ENCODE measurements at places on chromosomes 6 and 20. TPM values are rescaled to one million over a fixed set of nuclear protein-coding genes. Genes with fewer than 3 reads are reported as not detected.

CST1 gene
- total RNA-seq, result 0.26 TPM

SNRPB2 gene
- 62.3 TPM for total RNA-seq

GRCh38 chr6:136465766-136466303 is 84.4 kb downstream of the MAP7 start:
- DNase-seq, result no peak

GRCh38 chr20:36775826-36776225 is 2.3 kb upstream of the DSN1 start:
- no peak for DNase-seq

GRCh38 chr20:53359425-53359824 is 234.2 kb downstream of the ZNF217 start:
- no peak for DNase-seq

GRCh38 chr6:106522562-106523250 is 106.6 kb downstream of the RTN4IP1 start:
- DNase-seq, result no peak

- DNase-seq, result no peak
These were observed 10.7 kb upstream of the IPCEF1 start for GRCh38 chr6:154367336-154367735.

GRCh38 chr6:156994215-156995076 is 217.3 kb downstream of the ARID1B start:
- DNase-seq, result no peak
